SW 1271 (cell line): ENCODE measurements at places on chromosomes 6 and 20.
A peak's percentile ranks its signal among the peaks of the same experiment; 100 is the strongest.

DNA sequence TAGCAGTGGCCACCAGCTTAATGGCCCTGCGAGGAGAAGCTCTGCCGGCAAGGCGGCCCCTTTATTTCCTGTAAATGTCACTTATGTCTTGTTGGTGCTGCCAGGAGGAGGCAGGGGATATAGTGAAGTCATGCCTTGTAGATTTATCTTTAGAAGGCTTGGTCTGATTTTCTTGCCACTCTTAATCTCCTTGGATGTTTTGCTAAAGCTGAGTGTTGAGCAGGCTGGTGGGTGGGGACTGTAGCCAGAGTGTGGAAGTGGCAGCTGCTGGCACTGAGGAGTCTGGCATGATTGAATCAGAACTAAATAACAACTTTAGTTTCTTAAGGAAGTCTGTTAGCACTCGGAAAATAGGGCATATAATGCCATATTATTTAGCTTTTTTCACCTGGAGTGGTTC, 77.9 kb downstream of the PHF20 start:
- no peak for DNase-seq

- DNase-seq = peak; percentile 13
Measured at GRCh38 chr6:40308533-40309306, 278.4 kb downstream of the LRFN2 start.

DNA sequence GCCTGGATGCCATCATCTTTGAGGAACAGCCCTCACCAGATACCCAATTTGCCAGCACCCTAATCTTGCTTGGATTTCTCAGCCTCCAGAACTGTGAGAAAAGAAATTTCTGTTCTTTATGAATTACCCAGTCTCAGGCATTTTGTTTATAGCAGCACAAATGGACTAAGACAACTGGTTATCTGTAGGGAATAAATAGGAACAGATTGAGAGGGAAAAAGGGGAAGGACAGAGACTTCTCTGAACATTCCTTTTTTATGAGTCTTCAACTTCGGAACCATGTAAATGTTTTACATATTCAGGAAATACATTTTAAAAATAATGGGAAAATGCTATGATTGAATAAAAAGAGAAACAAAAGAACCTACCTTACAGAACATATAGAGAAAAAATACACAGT, 20.9 kb downstream of the KCTD20 start:
- no peak for DNase-seq

DNA sequence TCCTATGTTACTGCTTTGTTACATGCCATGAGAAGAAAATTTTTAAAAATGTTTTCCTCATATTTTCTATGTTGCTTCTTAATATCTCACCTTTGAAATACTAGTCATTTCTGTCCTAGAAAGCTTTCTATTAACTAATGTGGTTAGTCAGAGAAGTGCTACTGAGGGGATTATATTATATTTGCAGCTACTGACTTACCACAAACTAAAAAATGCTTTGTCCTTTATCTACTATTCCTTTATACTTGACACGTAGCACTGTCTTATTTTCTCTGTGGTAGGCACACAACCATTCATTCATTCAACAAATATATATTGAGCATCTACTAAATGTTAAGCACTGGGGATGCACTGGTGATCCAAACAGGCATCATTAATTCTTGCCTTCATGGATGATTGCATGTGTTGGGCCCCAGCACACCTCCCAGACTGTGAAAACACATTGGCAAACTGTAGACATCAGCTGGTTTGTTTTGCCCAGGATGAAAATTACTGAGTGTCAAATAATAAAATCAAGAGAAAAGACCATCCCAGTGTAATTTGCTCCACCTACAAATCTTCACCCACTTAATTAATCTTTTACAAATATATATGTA, 10.7 kb upstream of the MLIP start:
- no peak for DNase-seq

DNA sequence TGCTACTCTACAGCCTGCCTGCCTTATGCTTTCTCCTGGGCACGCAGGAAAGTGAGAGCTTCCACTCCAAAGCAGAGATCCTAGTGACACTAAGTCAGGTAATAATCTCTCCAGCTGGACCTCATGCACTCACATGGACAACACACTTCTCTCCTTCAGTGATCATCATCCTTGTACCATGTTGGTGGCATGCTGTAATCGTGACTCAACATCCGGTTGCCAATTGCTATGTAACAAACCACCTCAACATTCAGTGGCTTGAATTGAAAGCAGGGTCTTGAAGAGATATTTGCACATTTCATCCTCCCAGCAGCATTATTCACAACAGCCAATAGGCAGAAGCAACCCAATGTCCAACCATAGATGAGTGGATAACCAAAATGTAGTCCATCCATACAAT, 40.3 kb upstream of the PPP1R3G start:
- no peak for DNase-seq

- DNase-seq = no peak
Measured at GRCh38 chr20:16069389-16070010, 503.7 kb downstream of the KIF16B start.

DNA sequence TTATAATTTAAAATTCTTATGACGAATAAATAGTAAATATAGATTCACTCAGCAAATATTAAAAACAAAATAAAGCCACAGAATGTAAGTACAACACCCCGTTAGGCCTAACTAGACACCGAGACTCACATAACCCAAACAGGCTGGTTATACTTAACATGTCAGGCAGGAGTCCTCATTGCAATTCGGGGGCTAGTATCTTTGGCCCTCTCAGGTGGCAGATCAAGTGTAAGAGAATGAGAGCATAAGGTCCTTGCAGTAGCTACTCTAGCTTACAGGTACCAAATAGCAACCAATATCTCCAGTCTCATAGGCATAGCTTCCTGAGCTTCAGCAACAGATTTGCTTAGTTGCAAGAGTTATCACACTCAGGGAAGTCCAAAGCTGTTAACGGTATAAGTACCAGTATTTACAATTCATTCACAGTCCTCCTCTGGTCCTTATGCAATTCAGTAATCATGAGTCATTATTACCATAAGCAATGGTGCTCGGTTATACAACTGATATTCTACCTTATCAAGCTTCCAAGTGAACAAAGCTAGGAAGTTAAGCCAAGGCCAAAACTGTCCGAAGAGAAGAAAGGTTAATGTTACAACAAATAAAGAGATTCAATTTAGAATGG, 20.1 kb downstream of the REV3L start:
- peak; percentile 63 for DNase-seq

DNA sequence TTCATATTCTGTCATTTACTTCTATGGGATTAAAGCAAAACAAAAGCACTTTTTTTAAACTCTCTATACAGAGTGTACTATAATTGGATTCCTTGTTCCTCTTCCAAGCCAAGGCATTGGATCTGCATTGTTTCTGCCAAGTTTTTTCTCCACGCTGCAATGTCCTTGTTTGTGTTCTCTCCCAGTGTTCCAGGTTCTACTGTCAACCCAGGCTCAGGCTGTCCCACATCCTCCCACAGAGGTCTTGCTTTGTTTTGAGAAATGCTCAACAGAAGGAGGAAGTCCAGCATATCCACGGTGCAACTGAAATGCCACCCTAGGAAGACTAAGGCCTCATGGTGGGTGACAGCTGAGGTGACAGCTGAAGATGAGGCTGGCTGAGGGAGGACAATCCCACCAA, 287.1 kb upstream of the PRDM1 start:
- DNase-seq = no peak

DNA sequence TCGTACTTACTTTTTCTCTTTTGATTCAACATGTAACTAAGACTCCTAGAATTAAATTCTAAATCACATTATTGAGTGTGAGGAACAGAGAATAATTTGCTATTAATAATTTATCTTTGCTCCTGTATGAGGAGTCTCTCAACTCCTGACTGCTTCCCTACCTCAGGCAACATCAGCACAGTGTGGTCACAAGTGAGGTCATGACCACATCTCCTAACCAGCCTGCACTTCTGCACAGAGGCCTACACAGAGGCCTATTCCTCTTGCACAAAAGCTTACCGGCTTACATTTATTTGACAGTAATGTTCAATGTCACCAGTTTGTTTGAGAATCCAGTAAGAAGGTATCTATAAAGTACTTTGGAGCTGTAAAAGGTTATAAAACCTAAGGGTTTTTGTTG, 637.4 kb upstream of the MARCKS start:
- DNase-seq = no peak

- no peak for DNase-seq
Measured at GRCh38 chr6:107989166-107990094, 31.4 kb upstream of the SEC63 start.
